ENCODE measurements at places on chromosomes 2 and 18.

- no peak for DNase-seq
Measured at GRCh38 chr2:203740871-203741281, 34.4 kb downstream of the CD28 start.

- no peak for DNase-seq
Measured at GRCh38 chr2:226796840-226797288, 2.8 kb downstream of the IRS1 start.

DNA sequence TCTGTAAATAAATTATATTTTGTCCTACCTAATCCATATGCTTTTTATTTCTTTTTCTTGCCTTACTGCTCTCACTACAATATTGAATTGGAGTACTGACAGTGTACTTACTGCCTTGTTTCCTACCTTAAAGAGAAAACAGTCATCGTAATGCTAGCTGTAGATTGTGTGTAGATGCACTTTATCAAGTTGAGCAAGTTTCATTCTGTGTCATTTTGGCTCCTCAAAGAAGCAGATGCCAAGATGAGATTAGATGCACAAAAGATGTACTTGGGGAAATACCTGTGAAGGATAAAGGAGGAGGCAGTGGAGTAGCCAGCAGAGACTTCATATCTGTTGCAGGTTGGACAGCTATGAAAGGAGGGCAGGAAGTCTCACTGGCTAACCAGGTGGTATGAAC, 145.5 kb downstream of the FTCDNL1 start:
- no peak for DNase-seq

DNA sequence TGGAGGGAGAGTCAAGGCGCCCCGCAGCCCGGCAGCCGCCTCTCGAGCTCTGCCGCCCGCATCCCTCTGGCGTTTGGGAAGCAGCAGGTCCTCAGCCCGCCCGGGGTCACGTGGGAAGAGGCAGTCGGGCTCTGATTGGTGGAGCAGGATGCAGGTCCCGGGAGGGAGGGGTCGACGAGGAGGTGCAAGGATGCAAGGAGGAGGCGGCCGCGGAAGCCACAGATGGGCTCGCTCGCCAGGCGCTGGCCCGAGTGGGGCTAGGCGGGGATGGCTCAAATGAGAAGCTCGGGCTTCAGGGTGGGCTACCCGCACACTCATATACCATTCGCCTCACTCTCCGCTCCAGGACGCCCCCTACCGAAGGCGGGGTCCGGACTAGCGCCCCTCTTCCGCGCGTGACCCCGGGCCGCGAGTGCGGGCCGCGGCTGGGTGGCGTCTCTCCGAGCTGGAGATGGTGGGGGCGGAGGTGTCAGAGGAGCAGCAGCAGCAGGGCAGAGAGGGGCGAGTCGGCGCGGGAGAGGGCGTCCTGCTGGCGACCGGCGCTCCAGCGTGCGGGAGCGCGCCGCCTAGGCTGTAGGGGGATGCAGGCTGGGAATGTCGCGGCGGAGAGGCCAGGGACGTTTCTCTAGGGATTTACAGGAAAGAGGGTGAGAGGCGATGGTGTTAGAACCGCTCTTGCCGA, at the start of gene TMEFF2:
TSS of gene TMEFF2 (minus strand) at position 68 of the 682 bp plus-strand sequence. CDS start 409 bp downstream, outside the sequence.
- DNase-seq, result peak; percentile 46

- no peak for DNase-seq
Measured at GRCh38 chr2:144402251-144402650, 117.7 kb downstream of the ZEB2 start.

Data from stimulated activated CD4-positive, alpha-beta T cell treated with anti-CD3 and anti-CD28 coated beads, Interleukin-1b, Interleukin-23, amount 100 ng/mL, for 24 hours (primary cell).